ENCODE measurements at places on chromosomes 7 and 10. TPM values are rescaled to one million over a fixed set of nuclear protein-coding genes. Genes with fewer than 3 reads are reported as not detected.

Gene ICA1
- polyA plus RNA-seq, result 7.4 TPM

DNA sequence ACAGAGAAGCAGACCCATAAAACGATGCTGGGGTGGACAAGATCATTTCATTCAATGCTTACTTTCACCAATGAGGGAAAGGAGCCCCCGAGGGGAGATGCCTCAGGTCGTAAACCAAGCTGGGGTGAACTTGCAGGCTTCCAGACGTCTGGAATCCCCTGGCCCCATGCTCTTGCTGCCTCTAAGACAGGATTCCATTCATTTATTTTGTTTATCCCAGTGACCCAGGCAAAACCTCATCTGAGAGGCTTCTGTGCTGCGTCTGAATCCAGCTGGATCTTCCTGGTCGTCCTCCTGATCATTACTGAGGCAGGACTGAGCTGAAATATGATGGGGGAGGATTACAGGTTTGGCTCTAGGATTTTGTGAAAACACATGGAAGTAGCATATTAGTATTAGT, 182.9 kb downstream of the MYOF start:
- DNase-seq, result no peak

DNA sequence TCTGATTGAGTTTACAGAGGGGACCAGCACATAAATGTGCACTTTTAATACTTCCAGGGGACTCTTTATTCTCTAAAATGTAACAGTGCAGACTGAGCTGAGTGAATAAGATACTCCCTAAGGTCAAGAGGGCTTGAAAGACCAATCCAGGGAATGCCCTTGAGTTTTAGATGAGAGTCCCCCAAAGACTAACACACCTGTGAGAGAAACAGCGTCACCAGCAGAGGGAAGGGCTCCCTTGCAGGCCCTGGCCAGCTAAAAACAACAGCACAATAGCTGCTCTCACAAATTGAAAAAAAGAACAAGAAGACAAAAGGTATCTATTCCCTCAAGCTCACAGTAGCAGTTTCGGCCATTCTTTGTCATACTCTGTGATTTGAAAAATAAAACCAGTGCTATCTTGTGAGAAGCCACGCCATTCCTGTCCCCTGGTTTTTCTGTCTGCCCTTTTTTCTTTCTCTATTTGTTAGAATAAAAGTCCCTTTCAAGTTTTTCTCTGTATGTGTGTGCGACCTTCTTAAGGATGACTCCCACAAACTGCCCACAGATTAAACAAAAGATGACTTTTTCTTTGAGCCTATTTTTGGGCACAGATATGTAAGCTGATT, 230.4 kb upstream of the BMPER start:
- DNase-seq, result no peak

GRCh38 chr7:123283373-123283772, 83.6 kb upstream of the SLC13A1 start:
- DNase-seq, result no peak

DNA sequence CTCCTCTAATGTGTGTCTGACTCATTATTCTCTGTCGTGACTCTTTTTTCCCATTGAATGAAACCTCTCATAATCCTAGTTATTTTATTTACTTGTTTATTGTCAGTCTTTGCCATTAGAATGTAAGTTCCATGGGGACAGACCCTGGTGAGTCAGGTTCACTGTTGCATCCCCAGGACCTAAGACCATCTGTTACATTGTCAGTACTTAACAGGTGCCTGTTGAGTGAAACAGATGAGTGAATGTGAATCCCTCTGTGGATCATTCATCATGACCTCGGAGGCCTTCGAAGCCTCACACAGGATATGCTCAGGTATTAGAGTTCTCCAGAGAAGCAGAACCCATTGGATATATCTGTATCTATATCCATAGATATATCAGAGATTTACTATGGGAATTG, 120.1 kb downstream of the PFKFB3 start:
- DNase-seq, result no peak

GRCh38 chr10:111077785-111078504, 1.1 kb downstream of the ADRA2A start:
- no peak for DNase-seq

DNA sequence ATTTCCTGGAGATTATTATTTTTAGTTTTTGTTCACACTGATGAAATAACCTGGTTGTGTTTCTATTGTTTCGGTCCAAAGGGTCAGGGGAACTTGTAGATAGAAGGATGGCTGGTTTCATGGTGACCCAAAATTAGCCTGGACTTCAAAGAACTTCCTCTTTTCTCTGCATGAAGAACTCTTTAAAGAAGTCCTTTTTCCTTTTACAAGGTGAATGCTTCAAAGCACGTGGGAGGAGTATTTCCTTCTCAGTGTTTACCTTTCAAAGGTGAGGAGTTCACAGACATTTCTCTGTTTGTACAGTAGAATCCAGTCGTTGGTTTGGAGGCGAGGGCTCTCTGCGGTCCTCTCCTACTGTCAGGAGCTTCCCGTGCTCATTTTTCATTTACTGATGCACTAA, 561.7 kb downstream of the GATA3 start:
- DNase-seq, result no peak

DNA sequence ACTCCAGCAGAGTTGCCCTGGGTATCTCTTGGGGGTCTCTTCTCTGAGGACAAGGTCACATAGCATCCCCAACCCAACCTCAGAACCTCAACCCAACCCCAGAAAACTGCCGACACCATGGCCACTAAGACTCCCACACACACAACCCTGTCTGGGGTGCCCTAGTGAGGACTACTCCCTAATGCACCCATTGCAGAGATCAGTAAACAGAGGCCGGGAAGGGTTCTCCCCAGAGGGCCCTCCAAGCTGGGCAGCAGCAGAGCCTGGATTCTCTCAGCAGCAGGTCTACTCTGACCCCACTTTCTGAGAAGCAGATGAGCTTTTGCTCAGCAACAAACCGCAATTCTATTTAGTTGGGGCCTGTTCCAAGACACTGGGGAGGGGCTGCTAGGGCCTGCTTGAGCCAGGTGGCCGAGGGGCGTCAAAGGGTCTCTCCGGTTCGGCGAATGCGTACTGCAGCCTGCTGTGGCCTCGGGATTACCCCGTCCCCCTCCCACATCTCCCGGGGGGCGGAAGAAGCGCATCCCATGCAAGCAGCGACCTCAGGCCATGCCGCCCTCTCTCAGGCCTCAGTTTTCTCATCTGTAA, 828 bp downstream of the OGDHL start:
- no peak for DNase-seq

DNA sequence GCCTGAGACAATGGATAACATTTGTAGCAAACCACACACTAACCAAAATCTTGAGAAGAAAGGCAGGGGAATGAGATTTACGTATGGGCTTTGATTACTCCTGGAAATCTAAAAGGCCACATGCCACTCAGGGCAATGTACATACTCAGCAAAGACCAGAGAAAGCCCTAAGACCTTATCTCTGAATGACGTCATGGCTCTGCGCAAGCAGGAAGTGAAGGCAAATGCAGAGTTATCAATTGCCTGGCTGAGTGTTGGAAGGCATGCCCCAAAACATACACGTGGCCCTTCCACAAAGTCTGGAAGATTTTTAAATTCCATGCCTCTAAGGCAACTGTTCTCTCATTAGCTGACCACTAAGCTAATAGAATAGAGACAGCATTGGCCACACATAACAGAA, 90.9 kb upstream of the NRBF2 start:
- no peak for DNase-seq

DNA sequence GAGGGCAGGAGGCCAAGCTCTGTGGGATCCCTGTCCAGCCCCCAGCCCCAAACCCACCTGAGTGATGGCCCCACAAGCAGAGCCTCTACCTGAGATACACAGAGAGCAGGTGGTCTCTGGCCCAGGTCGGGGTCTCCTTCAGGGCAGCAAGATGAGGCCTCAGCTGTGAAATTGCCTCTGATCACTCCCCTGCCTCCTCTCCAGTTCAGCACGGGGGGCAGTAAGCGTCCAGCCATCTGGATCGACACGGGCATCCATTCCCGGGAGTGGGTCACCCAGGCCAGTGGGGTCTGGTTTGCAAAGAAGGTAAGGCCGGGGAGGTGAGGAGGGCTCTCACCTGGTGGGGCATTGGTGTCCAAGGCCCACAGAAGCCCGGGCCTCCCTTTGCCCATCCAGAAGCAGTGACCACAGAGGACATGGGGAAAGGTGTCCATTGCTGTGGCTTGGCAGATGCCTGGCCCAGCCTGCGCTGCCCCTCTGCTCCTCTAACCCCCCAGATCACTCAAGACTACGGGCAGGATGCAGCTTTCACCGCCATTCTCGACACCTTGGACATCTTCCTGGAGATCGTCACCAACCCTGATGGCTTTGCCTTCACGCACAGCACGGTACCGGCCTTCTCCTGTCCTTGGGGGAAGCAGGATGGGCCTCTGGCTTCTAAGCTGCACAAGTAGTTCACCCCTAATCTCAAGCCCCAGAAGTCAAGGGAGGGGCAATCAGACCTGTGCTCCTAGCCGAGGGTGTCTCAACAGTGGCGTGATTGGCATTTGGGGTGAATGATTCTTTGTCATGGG, 3.1 kb downstream of the CPA1 start:
- peak; percentile 31 for DNase-seq

Gene C10orf105
- 0.07 TPM for polyA plus RNA-seq

DNA sequence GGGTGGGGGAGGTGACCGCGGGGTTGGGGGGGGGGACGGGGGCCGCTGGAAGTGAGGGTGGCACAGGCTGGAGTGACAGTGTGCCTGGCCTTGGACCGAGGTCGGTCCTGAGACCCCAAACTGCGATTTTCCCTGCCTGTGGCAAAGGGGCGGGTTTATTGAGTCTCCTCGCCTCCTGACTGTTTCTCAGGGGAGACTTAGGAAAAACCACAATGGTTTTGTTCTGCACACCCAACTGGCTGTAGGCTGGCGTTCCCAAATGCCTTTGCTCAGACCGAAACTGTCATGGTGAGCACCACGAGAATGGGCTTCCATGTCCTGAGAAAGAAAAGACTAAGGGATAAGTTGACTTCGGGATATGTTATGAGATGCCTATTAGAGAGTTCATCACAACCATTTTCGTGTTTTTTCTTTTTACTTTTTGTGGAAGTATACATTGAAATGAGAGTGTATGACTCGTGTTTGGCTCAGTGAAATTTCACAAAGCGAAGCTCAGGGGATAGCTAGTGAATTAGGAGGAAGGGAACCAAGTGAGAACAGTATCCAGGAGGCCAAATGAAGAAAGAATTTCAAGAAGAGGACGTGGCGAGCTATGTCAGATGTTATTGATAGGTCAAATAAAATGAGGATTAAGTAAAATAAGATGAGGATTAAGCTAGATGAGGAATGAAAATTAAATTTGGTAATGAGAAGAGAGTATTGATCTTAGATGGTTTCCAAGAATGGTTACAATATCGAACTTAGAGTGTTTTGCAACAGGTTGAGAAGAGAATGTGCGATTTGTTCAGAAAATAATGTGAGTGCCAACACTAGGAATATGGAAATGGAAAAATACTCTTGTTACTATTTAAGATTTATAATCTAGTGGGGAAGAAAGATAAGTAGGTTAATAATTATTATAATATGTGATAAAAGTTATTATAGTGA, 918 bp downstream of the NET1 start:
- DNase-seq, result no peak

Gene OR6B1
- polyA plus RNA-seq, result not detected

GRCh38 chr7:7719236-7719635, 829 bp upstream of the RPA3 start:
- peak; percentile 9 for DNase-seq

Gene TMEM270
- polyA plus RNA-seq, result not detected

DNA sequence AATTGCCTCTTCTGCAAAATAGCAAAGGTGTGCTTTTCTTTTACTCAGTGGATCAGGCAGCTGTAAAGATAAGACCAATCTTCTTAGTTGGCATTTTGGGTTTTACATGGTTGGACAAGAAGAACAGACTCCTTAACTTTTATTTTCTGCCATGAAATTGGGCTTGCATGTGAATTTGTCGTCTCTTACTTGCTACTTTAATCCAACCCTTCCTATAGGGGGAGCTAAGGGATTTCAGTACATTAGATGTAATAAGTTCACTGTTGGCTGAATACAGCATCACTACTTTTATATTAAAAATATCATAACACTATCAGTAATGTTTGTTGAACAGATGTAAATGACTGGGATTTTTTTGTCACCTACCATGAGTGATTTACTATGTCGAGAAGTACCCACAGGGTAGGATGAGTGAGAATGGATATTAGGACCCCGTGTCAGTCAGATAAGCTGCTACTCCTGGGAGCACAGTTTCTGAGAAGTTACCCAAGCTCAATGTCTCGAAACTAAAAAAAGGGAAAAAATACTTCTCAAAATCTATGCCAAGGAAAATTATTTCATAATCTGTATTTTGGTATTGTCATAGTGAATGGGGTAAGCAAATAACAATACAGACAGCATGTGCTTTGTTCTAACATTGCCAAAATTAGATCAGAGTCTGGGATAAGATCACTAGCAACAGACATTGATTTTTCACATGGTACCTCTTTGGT, 127.4 kb upstream of the AGR3 start:
- no peak for DNase-seq

- no peak for DNase-seq
These were observed 28.0 kb downstream of the GRB10 start for GRCh38 chr7:50754684-50755083.

GRCh38 chr10:35015843-35016408, 74.2 kb downstream of the CUL2 start:
- no peak for DNase-seq

DNA sequence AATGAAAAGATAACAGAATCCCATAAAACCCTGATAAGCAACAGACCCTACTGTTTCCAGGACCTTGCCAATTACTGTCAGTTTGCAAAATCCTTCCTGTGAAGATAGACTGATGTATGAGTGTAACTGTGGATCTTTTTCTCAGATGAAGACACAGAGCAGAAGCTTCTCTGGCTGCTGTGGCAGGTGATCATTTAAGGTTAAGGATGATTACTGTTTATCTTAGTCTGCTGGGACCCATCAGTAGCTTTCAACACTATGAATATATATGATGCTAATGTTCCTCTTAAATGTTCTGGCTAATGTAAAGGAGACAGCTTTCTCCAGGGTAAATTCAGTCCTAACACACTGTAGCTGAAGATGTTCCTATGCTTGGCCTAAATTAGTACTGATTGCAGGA, 56.0 kb upstream of the CTTNBP2 start:
- DNase-seq, result no peak

DNA sequence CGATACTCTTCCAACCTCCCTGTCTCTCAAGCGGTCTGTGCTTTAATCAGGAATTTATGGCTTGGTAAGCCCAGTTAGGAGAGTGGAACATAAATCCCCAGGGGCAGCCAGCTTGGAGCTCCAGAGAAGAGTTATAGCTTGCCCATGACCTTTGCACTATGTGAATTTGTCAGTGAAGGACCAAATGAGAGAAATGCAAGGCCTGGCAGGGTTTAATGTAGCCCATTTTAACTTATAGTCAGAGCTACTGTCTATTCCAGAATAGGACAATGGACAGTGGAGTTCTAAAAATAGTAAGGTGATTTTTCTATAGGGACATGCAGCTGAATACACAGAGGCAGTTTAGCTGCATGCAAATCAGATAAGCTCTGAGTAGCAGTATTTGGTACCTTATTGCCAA, 142.6 kb upstream of the CAV2 start:
- no peak for DNase-seq

DNA sequence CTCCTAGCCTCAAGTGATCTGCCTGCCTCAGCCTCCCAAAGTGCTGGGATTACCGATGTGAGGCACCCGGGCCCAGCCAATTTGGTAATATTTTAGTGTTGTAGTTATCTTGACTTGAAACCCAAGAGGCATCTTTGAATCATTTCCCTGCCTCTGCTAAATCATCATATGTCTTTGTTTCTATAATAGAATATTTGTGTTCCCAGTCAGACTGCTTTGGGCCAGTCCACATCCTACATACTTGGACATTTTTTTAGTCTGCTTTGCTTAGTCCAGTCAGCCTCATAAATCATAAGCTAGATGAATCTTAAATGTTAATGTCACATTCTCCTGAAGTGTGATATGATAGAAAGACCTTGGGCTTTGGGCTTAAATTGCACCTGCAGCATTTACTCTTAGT, 5.9 kb downstream of the STAM start:
- no peak for DNase-seq
